ENCODE measurements at places on chromosomes 16 and 17.

- DNase-seq = no peak
Measured at GRCh38 chr17:28370035-28370743, at the start of gene VTN. TSS of gene VTN (minus strand) at chr17:28370307. CDS start at chr17:28370203, 104 bp downstream.

DNA sequence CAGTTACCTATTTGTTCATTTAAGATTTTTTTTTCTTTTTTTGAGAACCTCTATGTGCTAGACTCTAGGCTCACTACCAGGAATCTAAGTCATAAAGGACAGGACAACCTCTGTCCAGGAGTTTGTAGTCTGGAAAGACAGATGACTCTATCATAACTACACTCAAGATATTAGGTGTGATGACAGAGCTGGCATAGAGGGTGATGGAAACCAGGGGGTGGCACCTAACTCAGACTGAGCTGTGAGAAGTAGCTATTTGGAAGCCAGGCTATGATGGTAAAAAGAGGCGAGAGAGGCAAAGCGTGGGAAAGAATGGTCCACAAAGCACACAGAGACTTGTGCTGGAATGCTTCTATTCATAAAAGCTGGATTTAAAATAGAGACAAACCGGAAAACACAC, 372.3 kb downstream of the SEC14L1 start:
- DNase-seq = no peak

DNA sequence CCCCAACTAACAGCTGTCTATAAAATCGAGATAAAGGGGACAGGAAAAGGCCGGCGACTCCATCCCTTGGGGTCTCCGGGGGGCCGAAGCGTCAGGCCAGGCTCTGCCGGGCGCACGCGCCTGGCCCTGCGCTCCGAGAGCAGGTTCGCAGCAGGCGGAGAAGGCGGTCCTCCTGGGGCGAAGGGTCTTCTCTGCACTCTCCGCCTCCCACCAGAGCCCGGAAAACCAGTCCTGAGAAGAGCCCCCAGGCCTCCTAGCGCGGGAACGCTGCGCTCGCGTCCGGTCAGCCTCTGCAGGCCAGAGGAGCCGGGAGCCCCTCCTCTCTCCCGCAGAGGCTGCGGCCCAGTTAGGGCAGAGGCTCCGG, 5.1 kb downstream of the FOXF1 start:
- no peak for DNase-seq

DNA sequence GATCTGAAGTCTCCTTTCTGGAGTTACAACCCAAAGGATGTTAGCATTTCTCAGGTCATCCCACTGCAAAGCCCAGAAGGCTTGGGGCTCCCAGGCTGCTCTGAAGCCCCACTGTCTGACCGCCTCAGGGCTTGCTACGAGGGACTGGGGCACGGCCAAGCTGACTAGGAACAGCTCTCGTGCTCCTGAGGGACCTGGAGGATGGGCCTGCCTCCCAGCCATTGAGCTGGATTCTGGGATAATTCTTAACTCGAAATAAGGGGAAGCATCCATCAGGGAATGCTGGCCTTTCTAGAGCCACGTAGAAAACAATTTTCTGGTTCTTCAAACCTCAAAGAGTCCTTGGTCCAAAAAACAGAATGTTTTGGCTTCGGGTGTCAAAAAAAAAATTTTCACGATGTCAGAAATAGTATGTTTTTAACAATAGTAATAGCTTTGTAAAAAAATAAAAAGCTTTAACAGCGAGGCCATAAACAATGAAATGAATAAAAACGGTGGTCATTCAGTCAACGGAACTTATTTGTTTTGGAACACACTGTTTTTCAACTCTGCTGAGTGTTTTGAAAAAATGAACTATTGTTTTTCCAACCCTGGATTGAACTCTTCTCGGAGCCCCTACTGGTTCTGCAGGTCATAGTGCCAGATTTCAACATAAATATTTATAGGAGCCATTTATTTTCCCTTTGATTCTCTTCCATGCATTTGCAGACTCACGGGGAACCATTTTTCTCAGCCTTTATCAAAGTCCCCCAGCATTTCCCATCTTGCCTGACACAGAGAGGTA, 16.4 kb upstream of the HERPUD1 start:
- no peak for DNase-seq

DNA sequence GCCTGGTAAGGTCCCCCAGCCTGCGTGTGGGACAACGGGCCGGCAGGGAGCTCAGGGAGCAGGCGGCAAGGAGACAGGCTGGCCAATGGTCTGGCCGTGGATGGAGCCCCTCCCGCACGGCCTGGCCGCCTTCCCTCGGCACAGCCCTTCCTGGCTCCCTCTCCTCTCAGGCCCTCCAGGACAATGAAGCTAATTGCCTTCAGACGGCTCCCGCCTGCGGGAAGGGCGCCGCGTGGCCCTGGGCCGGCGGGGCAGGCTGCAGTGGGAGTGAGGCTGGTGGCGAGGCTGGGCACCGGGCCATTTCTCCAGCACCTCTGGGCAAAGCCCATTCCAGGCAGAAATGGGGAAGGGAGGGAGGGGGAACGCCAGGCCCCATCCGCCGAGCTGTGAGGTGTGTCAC, 50.9 kb downstream of the ENGASE start:
- no peak for DNase-seq

- no peak for DNase-seq
Measured at GRCh38 chr16:53920988-53921387, 217.0 kb downstream of the FTO start.

GRCh38 chr16:1001096-1001495, 19.5 kb downstream of the SOX8 start:
- DNase-seq = no peak

- DNase-seq = no peak
Measured at GRCh38 chr17:61371606-61372005, 28.0 kb upstream of the TBX2 start.

GRCh38 chr17:77002103-77003045, 134.2 kb downstream of the MGAT5B start:
- DNase-seq = no peak

DNA sequence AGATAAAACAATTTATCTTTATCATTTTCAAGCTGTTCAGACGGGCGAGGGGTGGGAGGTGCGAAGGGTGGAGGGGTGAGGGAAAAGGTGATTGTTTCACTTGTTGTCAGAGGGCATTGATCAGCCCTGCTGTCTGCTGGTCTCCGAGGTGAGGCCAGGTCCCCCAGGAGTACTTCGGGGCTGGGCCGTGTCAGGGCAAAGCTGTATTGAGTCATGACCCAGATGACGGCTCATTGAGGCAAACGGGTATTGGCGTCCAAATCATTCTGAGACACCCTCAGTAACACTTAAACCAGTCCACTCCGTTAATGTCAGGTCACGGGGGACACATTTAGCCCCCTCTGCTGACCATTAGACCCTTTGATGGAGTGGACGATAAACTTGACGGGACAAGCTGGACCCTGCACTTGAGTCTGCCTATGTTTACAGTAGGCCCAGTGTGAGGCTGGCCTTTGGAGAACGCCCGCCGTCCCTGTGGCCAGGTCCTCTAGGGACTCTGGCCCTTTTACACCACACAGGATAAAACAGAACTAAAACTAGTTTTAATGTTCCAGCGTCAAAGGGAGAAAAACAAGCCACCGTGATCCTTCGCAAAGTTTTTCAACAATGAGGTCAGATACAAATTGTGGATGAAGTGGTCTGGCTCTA, 502.2 kb upstream of the ZFHX3 start:
- DNase-seq = no peak

- DNase-seq = no peak
Measured at GRCh38 chr16:6317934-6318333, 1014.7 kb upstream of the RBFOX1 start.

DNA sequence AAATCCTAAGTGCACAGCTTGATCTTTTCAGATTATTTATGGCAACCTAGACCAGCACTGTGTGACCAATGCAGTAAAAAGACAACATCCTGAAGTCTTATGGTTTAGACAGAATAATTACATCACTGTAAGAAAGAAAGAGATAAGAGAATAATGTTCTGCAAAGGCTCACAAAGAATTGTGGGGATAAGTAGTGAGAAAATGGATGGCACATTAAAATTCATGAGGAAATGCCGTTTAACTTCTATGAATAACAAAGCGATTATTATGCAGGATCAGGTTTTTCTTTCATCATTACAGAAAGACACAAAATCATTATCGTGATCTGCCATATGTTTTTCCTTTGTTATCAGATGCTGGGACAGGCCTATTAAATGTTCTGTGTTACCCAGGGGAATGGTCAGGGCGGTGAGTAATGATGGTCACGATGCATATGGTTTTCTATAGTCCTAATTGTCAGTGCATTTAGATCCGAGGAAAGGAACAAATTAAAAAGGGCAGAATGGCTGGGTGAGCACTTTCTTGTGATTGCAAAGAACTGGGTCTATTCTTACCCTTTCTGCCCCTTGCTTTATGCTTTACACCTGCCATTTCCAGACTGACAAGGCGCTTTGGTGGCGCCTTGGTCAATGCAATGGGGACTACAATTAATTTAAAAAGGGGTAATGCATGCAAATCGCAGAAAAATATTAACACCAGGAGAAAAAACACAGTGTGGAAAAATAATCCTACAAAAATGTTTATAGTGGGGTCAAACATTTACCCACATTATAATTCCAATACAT, 18.1 kb upstream of the DHX40 start:
- no peak for DNase-seq

DNA sequence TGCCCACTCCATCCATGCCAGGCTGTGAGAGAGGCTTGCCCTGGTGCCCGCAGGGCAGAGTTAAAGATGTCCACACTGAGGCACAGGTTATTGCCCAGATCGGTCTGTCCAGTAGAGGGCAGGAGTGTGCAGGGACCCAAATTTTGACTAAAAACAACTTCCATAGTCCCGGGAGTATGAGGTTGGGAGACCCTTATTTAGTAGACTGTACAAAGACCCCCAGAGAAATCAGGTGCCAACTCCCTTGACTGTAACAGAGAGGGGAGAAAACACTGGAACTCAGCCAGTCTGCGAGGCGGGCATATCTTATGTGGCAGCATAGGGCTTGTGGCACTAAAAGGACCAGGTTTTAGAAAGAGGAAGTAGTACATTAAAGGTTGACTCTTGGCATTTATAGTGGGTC, 43.4 kb downstream of the HNF1B start:
- peak; percentile 9 for DNase-seq

- DNase-seq = no peak
Measured at GRCh38 chr16:61644736-61645135, 391.5 kb downstream of the CDH8 start.

- no peak for DNase-seq
Measured at GRCh38 chr17:82615084-82616020, 32.9 kb downstream of the WDR45B start.

DNA sequence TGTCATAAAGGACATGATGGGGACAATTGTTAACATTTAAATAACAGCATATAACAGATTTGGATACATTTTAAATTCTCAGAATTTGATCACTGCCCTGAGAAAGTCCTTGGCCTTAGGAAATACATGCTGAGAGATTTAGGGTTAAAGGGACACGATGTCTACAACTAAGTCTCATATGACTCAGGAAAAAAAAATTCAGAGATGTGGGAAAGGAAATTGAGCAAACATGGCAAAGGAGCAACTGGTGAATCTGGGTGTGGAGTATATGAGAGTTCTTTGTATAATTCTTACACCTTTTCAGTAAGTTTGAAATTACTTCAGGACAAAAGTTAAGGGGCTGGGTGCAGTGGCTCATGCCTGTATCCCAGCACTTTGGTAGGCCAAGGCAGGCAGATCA, 18.2 kb downstream of the MPP3 start:
- no peak for DNase-seq

- no peak for DNase-seq
Measured at GRCh38 chr16:88194397-88195268, 188.1 kb upstream of the ZNF469 start.

GRCh38 chr17:55426851-55427586, 5.4 kb upstream of the MMD start:
- DNase-seq = no peak

DNA sequence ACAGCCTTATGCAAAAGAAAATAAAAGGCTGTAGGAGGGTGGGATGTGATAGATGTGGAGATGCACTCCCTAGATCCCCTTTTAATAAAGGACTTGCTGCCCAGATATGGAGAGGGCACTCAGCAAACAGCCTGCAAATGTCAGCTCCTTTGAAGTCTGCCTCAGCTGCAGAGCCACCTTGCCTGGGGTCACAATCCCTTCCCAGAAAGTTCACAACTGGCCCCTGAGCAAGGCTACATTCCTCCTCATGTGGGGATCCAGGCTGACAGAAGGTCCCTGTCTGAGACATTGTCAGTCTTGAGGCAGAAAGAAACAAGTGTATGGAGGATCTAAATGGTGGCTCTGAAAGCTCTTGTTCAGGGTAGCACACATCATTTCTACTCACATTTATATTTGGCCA, 36.1 kb downstream of the SLFN11 start:
- DNase-seq = no peak

GRCh38 chr16:27366687-27367460, 35.1 kb upstream of the IL21R start:
- DNase-seq = peak; percentile 44

DNA sequence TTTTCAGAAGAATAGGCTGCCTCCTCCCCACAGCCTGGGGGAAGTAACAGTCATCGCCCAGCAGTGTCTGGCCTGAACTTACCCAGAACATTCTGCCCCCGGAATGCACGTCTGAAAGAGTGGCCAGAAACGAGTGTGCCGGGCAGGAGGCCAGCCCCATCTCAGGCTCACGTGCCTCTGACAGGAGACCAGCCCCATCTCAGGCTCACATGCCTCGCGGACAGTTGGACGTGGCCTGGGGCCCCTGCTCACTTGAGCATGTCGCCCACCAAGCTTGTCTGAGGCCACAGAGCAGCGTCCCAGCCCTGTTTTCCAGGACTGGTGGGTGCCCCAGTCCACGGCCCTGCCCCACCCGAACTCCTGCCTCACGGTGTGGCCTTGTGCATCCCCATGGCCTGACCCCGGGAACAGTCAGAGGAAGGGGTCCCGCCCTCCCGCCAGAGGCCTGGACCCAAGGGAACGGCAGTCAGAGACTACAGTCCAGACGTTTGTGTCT, 16.3 kb upstream of the CDH15 start:
- no peak for DNase-seq

DNA sequence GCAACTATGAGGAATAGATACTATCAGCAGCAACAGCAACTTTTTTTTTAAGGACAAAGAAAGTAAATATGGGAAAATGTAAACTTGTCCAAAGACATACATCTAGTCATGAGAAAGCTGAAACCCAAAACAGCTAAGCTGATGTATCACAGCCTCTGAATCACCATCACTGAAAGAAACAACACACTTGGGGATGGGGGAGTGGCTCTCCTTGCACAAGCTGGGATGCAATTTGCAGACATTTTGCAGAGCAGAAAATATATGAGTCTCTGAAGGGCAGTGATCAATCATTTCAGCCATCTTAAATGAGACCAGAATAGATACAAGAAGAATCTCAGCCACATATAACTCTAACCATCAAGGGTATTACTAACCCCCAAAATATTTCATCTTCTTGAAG, 79.1 kb downstream of the GRIN2A start:
- no peak for DNase-seq

GRCh38 chr17:50381920-50382319, 8.9 kb downstream of the EME1 start:
- DNase-seq = no peak

DNA sequence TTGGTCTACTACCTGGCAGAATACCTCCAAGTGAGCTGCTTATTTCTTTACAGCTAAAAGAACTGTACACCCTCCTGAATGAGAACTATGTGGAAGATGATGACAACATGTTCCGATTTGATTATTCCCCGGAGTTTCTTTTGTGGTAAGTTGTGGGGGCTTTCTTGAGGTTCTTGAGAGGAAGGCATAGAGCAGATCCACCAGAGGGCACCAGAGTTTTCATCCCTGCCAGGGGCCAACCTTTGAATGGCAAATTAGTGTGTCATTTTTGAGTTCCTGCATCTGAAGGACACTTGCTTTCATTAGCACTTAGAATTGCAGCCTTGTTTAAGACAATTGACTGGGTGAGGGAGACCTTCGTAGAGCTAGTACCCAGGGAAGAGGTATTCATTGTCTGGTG, 35.0 kb downstream of the NMT1 start:
- no peak for DNase-seq

- DNase-seq = peak; percentile 38
Measured at GRCh38 chr17:35731239-35731916, at the start of gene RASL10B. TSS of gene RASL10B (plus strand) at chr17:35731639. CDS start at chr17:35735185, 3,546 bp downstream.
